ENCODE measurements at places on chromosomes 5 and 9. TPM values are rescaled to one million over a fixed set of nuclear protein-coding genes. Genes with fewer than 3 reads are reported as not detected.

DNA sequence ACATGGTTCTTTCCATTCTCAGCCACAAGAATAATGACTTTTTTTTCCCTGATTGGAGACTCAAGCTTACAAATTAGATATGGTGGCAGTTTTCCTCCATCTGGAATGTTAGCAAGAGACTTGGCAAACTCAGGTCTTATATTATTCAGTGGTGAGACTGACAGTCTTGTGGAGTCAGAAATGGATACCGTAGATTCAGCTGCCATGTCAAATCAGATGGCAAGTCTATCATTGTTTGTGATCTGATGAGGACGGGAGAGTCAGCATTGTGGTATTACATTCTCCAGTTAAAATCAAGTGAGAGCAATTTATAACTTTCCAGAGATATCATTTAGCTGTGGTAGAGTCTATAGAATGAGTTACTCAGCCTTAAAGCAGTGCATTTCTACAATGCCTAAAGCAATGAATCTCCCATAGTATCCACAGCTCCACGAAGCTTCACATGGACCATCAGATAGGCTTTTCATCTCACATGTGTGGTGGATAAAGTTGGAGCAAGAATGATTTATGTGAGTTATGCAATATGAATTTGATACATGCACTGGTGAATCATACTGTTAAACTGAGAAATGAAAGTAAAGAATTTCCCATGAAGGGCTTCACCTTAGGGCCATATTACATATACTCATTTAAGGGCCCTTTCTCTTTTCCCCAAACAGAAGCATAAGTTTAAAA lies 430.6 kb downstream of the ZNF608 start:
- no peak overlapping the region for H3K4me3 ChIP-seq
- no peaks in the 10 kb centered on the region for H3K36me3 ChIP-seq
- no peak overlapping the region for H3K27ac ChIP-seq

The PRDM9 gene
- total RNA-seq = not detected

DNA sequence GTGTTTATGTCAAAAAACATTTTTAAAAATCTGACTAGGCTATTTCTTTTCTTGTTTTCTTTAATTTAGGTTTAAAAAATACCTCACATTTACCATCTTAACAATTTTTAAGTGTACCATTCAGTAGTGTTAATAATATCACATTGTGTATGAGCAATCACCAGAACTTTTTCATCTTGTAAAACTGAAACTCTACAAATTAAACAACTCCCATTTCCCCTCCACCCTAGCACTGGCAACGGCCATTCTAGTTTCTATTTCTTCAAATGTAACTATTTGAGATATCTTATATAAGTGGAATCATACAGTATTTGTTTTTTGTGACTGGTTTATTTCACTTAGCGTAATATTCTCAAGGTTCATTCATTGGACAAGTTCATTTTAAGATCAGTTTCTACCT lies 27.7 kb downstream of the PLCXD3 start:
- no peaks in the 10 kb centered on the region for H3K27me3 ChIP-seq
- H3K36me3 ChIP-seq = no peaks in the 10 kb centered on the region
- H3K4me3 ChIP-seq = no peak overlapping the region
- no peaks in the 10 kb centered on the region for H3K4me1 ChIP-seq

DNA sequence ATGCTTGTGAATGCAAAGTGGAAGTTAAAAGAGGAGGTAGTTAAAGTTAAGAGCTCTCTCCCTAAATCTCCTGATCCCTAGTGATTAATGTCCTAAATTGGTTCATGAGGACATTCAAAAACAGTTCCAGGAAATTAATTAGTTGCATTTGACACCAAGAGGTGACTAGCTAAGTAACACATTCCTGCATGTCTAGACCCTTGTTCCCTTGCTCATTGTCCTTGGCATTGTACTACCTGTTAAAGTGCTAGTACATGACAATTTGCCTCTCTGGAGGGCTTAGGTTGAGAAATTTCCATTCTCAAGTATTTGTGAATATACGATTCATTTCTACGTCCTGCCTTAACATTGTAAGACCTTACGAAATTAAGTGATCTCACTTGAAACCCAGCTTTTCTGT lies 278.6 kb upstream of the CDH10 start:
- DNase-seq = no peak
- no peak overlapping the region for H3K4me3 ChIP-seq
- H3K27me3 ChIP-seq = no peaks in the 10 kb centered on the region
- no peaks in the 10 kb centered on the region for H3K4me1 ChIP-seq

The ADAMTS12 gene
- 1.7 TPM for total RNA-seq

- DNase-seq = no peak
- no peak overlapping the region for H3K27ac ChIP-seq
- H3K36me3 ChIP-seq = no peaks in the 10 kb centered on the region
- H3K27me3 ChIP-seq = no peaks in the 10 kb centered on the region
- H3K4me3 ChIP-seq = no peak overlapping the region
Measured at GRCh38 chr5:158051036-158051435, 192.1 kb upstream of the CLINT1 start.

GRCh38 chr5:41817625-41818301 lies 52.5 kb downstream of the OXCT1 start:
- no peaks in the 10 kb centered on the region for H3K27me3 ChIP-seq
- H3K4me3 ChIP-seq = no peak overlapping the region
- no peaks in the 10 kb centered on the region for H3K36me3 ChIP-seq
- DNase-seq = no peak

- no peaks in the 10 kb centered on the region for H3K36me3 ChIP-seq
- no peaks in the 10 kb centered on the region for H3K27me3 ChIP-seq
- H3K4me1 ChIP-seq = peaks cover 3% of the 10 kb centered on the region
- DNase-seq = no peak
Measured at GRCh38 chr9:1007312-1007711, 30.9 kb downstream of the DMRT3 start.

GRCh38 chr5:168852329-168852728 lies 273.2 kb upstream of the PANK3 start:
- no peaks in the 10 kb centered on the region for H3K27me3 ChIP-seq
- no peak overlapping the region for H3K4me3 ChIP-seq

The SHC3 gene
- total RNA-seq = 1.0 TPM

- no peaks in the 10 kb centered on the region for H3K36me3 ChIP-seq
- no peak overlapping the region for H3K27ac ChIP-seq
- no peaks in the 10 kb centered on the region for H3K4me1 ChIP-seq
- no peak overlapping the region for H3K4me3 ChIP-seq
- H3K27me3 ChIP-seq = no peaks in the 10 kb centered on the region
- DNase-seq = no peak
Measured at GRCh38 chr9:10045598-10045997, 567.2 kb downstream of the PTPRD start.

The TMC1 gene
- total RNA-seq = not detected

The BAAT gene
- total RNA-seq = not detected

GRCh38 chr9:137665697-137666512 lies 47.1 kb downstream of the EHMT1 start:
- H3K27me3 ChIP-seq = no peaks in the 10 kb centered on the region
- no peak overlapping the region for H3K4me3 ChIP-seq
- no peak for DNase-seq
- no peaks in the 10 kb centered on the region for H3K4me1 ChIP-seq
- no peaks in the 10 kb centered on the region for H3K36me3 ChIP-seq

DNA sequence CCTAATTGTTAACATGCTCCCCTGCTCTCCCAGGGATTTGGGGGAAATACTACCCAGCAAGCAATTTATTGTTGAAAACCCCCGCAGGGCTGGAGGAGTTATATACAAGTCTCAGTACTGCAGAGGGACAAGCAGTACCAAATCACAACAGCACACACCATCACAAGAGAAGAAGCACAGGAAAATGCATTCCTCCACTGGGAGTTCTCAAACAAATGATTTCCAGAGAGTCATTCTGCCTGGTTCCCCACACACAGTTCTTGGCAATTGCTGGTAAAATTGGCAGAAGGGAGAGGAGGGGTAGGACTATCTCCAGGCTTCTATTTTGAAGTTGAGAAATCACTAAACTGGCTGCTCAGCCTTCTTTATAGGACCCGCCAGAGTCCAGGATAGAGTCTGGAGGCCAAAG lies 16.8 kb downstream of the SIL1 start:
- H3K27me3 ChIP-seq = no peaks in the 10 kb centered on the region
- H3K36me3 ChIP-seq = no peaks in the 10 kb centered on the region
- no peak overlapping the region for H3K27ac ChIP-seq
- H3K4me1 ChIP-seq = peaks cover 73% of the 10 kb centered on the region
- no peak overlapping the region for H3K4me3 ChIP-seq

- H3K27ac ChIP-seq = no peak overlapping the region
- no peaks in the 10 kb centered on the region for H3K36me3 ChIP-seq
- no peak overlapping the region for H3K4me3 ChIP-seq
- no peaks in the 10 kb centered on the region for H3K27me3 ChIP-seq
- no peaks in the 10 kb centered on the region for H3K4me1 ChIP-seq
- no peak for DNase-seq
Measured at GRCh38 chr5:93616538-93617174, 33.6 kb downstream of the NR2F1 start.

GRCh38 chr5:170774831-170775230 lies 8.7 kb upstream of the GABRP start:
- H3K4me1 ChIP-seq = no peaks in the 10 kb centered on the region
- DNase-seq = no peak
- no peak overlapping the region for H3K27ac ChIP-seq
- no peak overlapping the region for H3K4me3 ChIP-seq
- no peaks in the 10 kb centered on the region for H3K27me3 ChIP-seq

DNA sequence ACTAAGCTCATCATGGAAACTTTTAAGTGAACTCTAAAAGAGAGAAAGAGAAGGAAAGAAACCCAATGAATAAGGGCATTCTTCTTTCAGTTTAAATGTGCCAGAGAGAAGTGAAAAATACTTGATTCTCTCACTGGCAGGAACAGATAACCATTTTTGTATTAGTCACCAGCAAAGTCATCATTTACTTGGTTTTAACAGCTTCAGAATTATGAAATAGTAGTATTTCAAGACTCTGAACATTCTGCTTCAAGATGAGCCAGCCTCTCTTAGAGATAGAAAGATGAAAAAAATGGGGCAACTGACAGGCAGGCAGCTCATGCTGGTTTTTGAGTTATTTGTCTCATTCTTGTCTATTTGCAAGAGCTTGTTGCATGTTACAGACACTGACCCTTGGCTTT lies 103.5 kb downstream of the GCNT1 start:
- no peaks in the 10 kb centered on the region for H3K27me3 ChIP-seq
- H3K4me1 ChIP-seq = peaks cover 14% of the 10 kb centered on the region
- no peaks in the 10 kb centered on the region for H3K36me3 ChIP-seq
- H3K27ac ChIP-seq = peak overlapping the region; percentile 35
- H3K4me3 ChIP-seq = no peak overlapping the region
- no peak for DNase-seq

All from right atrium auricular region (tissue), 2 donors.